ENCODE measurements at places on chromosomes 16 and 17. TPM values are rescaled to one million over a fixed set of nuclear protein-coding genes. Genes with fewer than 3 reads are reported as not detected.

The CALB2 gene
- total RNA-seq = 4.4 TPM

The YBX2 gene
- 19.7 TPM for total RNA-seq

The PERCC1 gene
- not detected for total RNA-seq

DNA sequence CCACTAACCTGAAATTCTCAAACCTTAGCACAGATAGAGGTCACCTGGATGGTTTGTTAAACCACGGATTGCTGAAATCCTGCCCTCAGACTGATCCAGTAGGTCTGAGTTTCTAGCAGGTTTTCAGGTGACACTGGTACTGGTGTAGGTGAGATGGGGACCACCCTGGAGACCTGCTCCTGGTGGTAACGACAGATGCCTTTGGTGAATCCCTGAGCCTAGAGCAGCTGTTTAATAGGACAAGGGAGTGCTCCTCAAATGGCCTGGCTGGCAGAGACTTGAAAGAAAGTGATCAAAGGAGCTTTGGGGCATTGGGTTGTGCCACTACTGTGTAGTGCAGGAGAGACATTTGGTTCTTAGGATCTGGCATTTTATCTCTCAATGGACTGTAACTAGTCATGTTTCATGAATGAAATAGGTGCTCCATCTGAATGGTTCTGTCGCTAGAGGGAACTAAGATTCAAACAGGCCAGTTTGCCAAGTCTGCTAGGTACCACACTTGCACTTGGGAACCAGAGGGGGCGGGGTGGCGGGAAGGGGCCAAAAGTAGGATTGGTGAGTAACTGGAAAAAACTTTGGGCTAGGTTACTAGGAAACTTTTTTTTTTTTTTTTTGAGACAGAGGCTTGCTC lies 2.9 kb upstream of the IFI35 start:
- no peak for DNase-seq

DNA sequence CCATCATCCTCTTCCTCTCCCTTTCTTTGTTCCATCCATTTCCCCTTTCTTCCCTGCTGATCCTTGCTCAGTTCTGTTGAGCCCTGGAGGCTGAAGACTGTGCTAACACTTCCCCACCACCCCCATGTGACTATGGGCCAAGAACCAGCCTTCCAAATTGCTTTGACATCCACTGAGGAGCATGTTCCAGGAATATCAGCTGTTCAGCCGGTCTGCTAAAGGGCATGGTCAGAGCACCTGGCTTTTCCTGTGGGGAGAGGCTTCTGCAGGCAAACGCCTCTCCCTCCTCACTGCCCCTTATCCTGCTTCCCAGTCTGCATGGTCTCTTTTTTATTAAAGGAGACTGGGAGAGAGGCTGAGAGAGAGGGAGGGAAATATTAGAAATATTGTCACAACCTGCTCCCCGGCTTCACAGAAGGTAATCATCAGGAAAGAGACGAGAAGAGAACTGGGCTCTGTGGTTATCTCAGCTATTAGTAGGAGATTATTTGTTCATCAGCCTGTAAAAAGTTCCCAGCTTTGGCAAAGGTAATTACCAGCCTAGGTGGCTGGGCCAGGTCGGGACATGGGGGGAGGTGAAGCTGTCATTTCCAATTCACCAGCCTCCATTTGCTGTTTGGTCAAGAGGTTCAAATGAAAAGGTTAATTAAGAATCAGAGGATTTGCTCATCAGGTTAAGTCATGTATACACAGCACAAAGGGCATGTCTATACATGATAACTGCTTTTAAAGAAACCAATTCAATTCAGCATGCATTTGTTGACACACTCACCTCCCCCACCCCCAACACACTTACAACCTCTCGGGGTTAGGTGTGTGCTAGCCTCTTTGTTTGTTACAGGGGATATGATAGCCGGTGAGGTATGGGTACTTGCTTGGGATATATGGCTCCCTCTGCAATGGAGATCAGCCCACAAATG lies 83.7 kb upstream of the CRHR1 start:
- no peak for DNase-seq

DNA sequence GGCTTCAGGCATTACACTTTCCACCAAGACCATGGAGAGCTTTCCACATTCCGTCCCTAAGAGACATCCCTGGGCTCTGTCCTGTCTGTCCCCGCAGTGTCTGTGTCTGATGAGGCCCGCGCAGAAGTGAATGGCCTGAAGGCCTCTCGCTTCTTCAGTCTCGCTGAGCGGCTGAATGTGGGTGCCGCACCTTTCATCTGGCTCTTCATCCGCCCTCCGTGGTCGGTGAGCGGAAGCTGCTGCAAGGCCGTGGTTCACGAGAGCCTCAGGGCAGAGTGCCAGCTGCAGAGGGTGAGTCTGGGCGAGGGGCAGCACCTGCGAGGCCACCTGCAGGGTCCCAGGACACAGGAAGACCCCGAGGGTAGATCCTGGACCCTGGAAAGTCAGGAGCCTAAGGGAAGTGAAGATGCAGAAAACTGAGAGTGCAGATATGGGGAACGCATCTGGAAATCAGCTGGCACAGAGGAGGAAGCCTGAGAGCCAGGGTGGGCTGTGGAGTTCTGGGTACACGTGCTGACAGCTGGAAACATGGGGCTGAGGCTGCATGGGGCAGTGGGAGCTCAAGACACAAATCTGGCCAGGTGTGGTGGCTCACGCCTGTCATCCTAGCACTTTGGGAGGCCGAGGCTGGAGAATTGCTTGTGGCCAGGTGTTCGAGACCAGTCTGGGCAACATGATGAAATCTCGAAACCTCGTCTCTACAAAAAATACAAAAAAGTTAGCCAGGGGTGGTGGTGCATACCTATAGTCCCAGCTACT lies 8.0 kb downstream of the CCNF start:
- no peak for DNase-seq

DNA sequence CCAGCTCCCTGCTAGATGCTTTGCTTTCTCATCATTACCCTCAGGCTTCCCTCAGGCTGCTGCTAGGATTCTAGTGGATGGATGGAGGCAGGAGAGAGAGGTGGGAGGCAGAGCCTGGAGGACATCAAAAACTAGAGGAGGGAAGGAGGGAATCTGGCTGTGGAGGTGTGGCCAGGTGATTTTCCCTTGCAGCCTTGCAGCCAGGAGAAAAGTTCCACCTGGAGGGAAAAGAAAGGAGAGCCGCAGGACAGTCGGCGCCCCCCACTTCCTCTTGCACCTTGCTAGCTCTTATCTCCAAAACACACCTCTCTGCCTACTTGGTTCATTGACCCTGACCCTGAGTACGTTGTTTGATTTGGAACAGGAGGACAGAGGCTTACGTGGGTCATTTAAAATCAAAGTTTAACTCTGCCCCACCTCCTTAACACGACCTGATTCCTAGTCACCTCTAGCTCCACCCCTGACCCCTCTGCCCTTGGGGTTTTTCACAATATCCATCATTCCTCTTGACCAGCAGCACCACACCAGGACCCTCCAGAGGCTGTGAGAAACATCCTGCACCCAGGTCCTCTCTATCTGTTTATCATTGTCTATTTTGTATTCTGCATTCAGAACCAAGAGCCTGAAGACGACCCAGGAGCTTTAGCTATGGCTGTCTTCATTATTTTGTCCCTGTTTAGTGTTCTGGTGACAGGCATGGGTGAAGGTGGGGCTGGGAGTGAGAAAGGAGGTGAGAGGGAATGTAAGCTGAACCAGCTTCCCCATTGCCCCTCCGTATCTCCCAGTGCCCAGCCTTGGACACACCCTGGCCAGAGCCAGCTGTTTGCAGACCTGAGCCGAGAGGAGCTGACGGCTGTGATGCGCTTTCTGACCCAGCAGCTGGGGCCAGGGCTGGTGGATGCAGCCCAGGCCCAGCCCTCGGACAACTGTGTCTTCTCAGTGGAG lies 15.9 kb downstream of the AOC3 start:
- DNase-seq = no peak

DNA sequence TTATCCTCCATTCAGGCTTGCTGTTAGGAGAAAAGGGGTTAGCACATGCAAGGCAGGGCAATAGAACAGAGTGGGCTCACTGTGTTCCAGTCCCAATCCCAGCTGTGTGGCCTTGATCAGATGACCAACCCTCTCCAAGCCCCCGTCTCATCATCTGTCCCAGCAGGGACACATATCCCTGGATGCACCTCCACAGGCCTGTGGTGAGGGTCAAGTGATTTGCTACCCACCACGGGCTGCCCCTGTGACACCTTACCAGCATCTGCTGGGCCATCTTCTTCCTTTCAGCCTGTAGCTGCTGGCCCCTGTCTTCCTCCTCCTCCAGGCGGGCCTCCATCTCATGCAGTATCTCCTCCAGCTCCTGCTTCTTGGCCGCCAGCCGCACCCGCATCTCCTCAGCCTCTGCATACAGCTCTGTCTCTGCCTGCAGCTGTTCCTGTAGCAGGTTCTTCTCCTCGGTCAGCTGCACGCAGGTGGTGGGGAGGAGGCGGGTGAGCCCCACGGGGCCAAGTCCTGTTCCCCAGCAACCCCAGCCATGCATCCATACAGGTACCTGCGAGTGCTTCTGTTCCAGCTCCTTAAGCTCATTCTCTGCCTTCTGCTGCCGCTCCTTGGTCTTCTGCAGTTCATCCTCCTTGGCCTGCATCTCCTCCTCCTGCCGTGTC lies 91.3 kb downstream of the NDE1 start:
- DNase-seq = no peak

DNA sequence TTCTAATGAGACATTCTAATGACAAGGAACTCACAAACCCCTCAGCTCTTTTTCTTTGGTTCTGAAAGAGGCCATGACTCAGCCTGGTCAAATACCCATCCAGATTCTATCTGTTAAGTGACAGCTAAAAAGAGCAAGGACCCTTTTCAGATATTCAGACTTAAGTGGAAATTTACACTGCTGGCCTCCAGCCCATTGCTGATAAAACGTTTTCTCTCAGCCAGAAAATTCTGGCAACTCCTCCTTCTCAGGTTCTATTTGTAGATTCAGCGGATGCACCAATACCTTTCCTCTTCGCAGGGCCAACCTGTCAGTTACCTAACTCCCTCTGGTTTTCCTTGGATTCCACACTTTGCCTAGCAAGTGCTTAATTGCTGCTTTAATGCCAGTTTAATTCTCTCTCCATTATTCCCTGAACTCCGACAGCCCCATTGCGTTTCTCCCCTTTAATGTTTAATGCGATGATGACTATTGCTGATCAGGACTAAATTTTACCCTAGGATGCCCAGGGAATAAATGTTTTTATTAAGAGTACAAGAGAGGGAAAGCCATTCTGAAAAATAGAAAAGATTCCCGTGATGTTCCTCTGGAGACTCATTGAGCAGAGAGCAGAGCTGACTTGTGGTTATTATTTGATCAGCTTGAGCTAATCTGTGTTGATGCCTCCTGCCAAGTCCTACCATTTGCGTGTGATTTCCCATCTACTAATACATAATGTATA lies 35.9 kb upstream of the TOM1L1 start:
- DNase-seq = no peak

DNA sequence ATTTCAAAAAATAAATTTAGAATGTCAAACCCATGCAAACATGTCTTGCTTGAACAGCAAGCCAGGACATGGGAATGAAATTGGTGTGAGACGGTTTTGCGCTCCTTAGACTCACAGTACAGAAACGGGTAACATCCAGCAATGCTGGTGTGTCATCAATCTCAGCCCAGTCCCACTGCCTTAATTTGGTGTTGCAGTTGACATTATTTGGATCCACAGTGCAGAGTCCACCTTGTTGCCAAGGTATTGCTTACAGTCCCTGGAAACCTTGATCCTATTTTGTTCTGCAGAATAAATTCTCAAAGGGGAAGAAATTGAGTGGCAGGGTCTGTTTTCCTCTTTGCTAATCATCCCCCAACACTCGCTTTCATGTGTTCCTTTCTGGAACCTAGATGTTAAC lies 311.6 kb upstream of the MON1B start:
- no peak for DNase-seq

Data from left colon (tissue), 2 donors.